ENCODE measurements at places on chromosomes 2 and 18.

DNA sequence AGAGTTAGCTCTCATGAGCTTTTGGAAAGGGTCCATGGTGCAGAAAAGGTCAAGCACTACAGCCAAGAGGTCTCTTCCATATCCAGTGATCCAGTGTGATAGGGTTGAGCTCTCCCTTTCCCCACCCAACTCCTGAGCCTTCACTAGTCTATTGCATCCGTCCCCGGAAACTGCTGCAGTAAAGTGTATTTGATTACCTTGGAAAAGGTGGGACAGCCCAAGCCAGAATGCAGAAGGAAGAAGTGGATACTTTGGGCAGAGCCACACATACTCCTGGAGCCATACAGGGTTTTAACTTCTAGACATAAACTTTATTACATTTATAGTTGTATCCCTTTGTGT, 3.6 kb downstream of the PNKD start:
- no peak for DNase-seq

DNA sequence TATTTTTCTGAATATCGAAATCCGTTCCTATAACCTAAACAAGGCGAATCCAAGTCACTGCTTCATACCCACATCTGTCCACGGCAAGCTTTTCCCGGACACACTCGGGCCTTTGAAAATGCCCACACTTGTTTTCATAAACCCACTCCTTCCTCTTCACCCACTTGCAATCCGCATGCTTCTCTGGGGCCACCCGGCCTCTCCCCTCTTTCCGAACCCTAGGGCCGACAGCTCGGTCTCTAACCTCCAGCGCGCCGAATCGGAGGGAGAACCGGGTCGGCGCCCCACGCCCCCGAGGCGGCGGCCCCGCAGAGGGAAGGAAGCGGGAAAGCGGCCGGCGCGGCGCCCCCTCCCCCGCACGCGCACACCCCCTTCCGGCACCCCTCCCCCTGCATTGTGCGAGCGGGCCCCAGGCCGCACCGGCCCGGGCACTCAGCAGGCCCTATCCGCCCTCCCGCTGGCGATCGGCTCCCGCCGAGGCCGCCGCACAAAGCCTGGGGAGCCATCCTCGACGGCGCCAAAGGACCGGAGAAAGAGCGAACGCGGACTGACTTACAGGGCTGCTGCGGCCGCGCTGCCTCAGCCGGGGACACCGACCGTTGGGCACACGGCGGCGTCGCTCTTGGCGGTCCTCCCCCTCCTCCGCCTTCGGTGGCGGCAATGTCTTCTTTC, 467 bp downstream of the PUM2 start:
- DNase-seq, result peak; percentile 26

DNA sequence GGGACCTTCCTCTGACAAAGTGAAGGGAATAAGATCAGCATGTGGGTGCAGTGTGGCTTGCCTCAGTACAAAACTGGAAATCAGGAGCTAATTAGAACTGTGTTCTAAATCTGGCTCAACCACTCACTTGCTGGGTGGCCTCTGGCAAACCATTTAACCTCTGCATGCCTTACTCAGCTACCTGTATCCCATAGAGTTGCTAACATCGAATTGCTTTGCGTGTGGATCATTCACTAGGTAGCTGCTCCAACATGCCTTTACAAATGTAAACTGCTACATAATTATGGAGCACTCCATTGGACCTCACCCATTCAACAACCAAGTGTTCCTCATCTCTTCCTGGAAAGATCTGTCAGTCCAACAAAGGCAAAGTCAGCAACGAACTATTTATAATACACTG, 19.0 kb downstream of the PLEKHM3 start:
- no peak for DNase-seq

GRCh38 chr2:208479342-208479741, 72.8 kb downstream of the PTH2R start:
- DNase-seq, result no peak

DNA sequence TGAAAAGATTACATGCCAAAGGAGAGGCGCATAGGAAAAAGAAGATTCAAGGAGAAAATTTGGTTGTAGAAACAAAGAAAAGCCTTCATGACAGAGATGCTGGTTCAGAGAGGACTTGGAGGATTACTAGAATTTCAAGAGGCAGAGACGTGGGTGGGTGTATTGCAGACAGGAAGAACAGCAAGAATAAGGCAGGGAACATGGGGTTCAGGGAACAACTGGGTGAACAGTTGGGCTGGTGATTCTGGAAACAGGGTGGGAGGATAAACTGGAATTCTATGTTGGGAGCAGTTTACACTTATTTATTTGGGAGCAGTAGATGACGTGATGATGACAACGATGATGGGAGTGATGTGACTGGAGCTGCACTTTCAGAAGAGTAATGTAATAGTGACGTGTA, 18.4 kb upstream of the GMCL1 start:
- DNase-seq, result no peak

DNA sequence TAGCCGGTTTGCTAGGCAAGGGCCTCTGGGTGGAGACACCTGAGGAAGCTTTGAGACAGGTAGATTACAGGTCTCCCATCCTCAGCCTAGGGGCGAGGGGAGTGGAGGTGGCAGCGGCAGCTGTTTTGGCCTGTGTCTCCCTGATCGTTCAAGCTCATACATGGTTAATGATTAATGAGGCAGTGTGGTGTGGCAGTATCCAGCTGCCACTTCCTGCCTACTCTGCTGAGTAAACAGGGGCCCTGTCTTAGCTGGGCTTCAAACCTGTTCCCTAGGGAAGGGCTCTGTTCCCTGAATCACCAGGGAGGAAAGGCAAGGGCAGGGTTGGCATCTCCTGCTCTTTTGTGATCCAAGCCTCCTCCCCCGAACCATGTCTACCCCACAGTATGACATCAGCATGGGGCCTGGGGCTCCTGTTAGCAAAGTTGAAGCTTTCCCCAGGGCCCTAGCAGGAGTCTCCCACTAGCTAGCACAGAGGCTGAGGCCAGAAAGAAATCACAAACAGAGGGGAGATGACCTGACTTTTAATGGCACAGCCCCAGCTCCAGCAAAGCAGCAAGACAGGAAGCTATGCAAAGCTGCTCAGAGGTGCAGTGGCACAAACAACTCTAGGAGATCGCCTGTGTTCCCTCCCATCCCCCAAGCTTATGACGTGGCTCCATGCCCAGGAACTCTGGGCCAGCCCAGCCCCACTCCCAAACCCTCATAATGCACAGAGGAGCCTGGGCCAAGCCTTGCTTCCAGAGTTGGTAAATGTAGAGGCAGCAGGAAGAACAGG, 3.7 kb upstream of the TUBA4B start:
- no peak for DNase-seq

DNA sequence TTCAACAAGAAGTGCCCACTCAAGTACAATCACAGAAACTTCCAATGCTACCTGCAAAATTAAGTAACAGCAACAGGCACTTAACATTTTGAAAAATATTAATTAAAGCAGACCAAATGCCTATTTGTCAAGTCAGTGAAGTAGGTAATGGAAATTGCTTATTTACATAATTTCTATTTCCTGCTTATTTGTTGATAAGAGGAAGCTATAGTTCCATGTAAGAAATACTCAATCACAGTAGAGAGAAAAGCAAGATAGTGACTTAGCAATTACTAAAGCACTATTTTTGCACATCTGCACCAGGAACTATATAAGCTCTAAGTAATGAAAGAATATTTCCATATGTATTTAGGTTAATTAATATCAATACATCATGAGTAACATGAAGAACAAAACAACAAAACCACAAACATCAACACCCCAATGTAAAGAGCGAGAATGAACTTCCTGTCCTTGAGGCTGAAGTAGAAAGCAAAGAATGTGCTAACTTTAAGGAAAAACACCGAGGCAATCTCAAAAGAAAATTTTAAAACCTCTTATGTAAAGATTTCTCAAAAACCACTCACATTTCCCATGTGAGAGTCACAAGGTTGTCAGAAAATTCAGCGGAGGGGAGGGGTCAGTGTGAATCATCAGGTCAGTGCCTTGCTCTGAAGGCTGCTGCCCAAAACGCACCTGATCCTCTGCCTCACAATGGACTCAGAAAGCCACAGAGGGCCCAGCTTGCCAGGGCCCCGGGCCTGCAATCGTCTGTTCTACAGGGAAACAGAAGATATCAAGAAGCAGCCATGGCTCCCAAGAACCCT, 12.5 kb downstream of the NPC1 start:
- no peak for DNase-seq

- no peak for DNase-seq
These were observed 10.4 kb downstream of the COPS9 start for GRCh38 chr2:240125742-240126141.

DNA sequence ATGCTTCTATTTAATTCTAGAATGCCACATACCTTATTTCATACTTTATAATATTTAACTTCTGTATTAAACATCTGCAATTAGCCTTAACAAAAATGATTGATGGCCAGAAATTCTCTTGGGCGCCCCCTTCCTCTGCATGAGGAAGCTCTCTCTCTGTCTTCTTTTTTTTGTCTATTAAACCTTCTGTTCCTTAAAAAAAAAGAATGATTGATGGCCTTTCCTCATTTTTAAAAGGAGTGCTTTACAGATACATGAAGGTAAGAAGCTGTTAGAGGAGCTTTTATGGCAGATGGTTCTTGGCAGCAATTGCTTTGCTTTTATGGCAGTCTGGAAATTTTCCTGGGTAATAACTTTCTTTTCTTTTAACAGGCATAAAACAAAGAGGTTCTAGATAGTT, 526.9 kb downstream of the SLC4A3 start:
- no peak for DNase-seq

DNA sequence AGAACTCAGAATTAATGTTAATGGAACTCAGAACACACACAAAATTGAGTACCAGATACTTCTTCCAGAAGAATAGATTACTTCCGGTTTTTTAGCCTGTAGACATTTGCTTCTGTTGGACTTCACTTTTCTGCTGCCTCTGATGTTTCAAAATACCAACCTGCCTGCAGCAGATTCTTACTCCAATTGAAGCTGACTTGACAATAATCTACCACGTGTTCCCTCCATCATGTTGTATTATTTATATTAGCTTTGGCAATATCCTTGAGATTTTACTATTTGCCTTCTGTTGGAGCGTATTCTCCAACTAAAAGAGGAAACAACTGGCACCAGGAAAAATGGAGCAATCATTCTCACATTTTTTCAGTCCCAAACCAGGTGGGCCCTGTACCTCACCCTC, 3.1 kb upstream of the GORASP2 start:
- no peak for DNase-seq

GRCh38 chr2:193276069-193276468, 1081.3 kb upstream of the TMEFF2 start:
- no peak for DNase-seq

DNA sequence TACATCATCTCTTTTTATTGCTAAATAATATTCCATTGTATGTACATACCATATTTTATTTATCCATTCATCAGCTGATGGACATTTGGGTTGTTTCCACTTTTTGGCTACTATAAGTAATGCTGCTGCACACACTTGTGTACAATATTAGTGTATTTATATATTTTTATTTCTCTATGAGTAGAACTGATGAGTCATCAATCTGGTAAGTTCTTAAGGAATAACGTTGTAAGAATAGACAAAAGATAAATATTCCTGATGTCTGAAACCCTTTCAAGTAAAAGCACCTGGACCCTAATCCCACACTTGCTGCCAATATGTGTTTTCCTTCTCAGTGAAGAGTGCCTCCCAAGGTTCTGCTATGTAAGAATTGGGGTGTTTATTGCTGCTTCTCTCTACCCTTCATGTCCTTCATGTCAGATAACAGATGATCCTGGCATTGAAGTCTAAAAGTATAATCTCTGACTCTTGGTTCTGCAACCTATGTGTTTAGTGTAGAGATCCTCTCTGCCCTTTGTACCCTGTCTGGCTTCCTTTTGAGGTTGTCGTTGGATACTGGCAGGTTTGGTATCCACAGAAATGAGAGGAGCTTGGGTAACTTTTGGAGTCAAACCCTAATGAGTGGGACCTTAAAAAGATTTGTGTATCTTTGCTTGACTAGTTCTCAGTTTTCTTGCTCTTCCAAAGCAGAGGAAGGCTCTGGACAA, 293.0 kb upstream of the EPC2 start:
- DNase-seq, result no peak

DNA sequence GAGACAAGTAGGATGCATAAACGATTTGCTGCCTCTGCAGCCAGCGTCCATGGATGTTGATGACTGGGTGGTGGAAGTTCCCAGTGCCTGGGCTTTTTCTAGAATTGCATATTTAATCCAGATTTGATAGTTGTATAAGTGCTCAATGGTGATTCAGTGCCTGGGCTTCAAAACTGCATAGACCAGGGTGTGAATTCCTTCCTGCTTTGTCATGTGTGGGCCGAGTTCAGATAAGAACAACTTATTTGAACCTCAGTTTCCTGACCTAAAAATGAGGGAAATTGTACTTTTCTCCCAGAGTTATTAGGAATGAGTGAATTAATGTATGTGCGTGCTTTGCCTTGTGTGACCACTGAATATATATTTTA, 154.6 kb downstream of the WDSUB1 start:
- DNase-seq, result no peak

- DNase-seq, result no peak
These were observed 193.6 kb upstream of the PIK3C3 start for GRCh38 chr18:41761333-41762018.

DNA sequence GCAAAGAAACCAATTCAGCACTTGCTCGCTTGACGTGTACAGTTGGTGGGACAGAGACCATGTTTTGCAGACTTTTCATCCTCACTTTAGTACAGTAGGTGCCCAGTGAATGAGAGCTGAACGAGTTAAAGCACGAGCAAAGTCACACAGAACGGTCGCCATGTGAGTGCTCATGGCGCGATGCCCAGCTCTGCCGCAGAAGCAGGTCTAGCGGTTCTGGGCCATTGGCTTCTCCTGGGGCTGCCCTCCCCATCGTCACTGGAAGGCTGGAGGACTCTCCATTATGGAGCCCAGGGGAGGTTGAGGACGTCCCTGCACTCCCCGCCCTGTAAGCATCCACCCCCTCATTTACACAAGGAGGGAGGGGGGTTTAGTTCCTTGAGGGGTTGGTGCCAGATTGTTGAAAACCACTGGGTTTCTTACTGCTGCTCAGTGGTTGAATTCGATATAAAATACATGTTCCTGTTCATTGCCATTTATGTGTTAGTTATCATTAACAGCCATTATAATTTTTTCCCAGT, 24.9 kb downstream of the PTGR3 start:
- DNase-seq, result no peak

GRCh38 chr2:162318328-162319180, at the start of gene IFIH1:
Gene IFIH1 (minus strand): TSS chr2:162318684. CDS start chr2:162318307, 377 bp downstream.
- peak; percentile 51 for DNase-seq

DNA sequence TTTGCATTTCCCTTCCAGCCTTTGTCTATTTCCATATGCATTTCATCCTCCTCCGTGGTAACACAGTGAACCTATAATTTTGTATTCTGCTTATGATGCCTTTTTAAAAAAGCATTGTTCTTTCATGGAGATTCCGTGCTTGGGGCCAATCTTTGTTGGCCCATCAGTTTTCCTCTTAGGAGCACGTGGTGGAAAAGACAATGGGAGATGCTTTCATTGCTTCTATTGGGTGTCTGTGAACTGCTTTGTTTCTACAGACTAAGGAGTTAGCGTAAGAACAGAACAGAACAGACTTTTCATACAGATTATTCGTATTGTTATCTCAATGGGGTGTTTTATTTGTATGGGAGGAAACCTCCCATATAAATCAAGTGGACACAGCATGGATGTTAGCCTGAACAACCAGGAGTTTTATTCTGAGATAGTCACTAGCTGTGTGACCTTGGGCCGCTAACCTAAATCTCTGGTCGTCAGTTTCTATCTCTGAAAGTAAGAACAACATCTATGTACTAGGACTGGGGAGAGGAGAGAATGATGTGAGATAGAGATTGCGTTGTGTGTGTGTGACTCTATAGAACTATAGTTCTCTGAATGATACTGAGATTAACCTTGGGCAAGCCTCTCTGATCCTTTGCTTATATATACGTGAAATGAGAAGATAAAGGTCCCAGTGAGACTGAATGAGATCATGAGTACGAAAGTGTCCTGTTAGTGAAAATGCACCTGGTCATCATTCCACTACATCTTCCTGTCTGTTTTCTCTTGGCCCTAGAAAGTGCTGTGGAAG, 22.9 kb upstream of the YWHAQ start:
- DNase-seq, result no peak

- no peak for DNase-seq
These were observed 52.5 kb downstream of the AQP4 start for GRCh38 chr18:26813043-26813442.
